Fibroblast of gingiva (primary cell): ENCODE measurements at places on chromosomes 13 and 19.

DNA sequence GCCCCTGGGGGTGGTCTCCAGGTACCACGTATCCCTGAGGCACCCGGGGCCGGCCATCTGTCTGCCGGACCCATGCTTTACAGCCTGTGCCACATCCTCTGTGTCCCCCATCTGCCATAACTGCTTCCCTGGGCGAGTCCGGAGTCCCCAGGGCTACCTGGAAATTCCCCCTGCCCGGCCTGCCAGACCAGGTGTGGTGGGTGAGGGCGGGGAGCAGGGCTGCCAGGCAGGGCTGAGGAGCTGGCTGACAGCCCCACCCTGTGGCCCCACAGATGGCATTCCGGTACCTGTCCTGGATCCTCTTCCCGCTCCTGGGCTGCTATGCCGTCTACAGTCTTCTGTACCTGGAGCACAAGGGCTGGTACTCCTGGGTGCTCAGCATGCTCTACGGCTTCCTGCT, 10.3 kb upstream of the RELB start:
- no peak for DNase-seq

DNA sequence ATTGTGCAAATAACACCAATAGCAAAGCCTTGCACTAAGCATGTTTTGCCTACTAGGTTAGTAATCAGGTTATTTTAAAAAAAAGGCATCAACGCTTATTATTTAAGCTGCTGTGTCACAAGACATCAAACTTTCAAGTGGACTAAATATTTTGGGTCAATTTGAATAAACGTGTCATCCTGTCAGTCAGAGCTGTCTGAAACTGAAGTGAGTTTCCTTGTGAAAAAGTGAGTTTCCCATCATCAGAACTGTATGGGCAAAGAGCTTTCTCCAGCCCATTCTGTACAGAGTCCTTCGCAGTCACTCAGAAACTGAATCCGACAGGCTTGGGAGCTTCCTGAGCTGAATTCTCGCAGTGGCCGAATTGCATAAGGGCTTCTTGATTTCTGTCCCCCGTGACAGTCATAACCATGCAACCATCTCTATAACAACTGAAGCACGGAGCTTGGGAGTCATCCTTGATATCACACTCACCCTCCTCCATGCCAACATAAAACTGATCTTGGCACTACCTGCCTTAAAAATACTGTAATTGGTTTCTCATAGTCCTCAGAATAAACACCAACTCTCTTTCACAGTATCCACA, 139.8 kb downstream of the MIPEP start:
- peak; percentile 10 for DNase-seq

- no peak for DNase-seq
Measured at GRCh38 chr13:52009946-52010345, 1.3 kb downstream of the ATP7B start.

DNA sequence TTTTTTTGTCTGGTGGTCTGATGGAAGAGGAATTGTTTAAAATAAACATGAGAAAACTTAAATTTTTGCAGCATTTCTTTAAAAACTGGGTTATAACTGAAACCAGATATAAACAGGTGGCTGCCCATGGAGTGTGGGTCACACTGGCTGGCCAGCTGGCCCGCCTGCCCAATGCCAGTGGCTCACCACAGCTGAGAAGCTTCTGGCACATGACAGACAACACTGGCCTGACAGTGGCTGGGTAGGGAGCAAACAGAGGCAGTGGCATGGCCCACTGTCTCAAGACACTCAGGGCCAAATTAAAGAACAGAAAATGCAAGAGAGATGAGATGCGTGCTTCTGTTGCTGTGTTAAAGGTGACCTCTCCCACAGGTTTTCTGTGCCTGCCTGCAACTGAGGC, 3.1 kb upstream of the SLC35E1 start:
- DNase-seq = no peak

DNA sequence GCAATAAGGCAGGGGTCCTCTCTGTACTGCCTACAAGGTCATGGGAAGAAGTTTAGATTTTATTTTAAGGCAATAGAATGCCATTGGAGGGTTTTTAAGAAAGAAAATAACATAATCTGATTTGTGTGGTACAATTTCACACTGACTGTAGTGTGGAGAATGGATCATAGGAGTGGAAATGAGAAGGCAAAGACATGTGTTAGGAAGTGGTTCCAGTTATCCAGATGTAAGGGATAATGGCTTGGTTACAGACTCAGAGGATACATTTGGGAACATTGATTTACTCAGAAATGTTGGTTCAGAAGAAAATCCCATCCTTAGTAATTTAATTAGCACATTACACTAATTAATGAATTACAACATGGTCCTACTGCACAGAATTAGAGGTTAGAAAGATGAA, 788.2 kb downstream of the SLITRK5 start:
- no peak for DNase-seq

DNA sequence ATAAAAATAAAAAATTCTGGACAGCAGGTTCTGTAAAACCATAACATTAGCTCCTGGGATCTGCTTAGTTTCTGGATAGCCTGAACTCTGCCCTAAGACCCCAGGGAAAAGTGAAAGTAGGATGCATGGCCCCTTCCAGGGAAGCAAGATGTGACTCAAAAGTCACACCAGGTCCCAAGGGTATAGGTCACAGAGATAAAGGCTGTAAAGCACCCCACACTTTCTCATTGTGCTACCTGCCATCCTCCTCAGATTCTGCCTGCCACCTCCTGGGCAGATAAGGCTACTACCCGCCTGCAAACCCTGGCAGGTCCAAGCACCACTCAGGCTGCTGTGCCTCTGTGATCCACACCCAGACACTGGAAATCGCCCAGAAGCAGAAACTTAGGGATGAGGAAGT, 20.6 kb downstream of the FFAR2 start:
- DNase-seq = peak; percentile 11

GRCh38 chr19:3114018-3114726, 20.0 kb downstream of the GNA11 start:
- no peak for DNase-seq

- DNase-seq = no peak
Measured at GRCh38 chr19:41187884-41188279, 5.1 kb upstream of the CYP2S1 start.

DNA sequence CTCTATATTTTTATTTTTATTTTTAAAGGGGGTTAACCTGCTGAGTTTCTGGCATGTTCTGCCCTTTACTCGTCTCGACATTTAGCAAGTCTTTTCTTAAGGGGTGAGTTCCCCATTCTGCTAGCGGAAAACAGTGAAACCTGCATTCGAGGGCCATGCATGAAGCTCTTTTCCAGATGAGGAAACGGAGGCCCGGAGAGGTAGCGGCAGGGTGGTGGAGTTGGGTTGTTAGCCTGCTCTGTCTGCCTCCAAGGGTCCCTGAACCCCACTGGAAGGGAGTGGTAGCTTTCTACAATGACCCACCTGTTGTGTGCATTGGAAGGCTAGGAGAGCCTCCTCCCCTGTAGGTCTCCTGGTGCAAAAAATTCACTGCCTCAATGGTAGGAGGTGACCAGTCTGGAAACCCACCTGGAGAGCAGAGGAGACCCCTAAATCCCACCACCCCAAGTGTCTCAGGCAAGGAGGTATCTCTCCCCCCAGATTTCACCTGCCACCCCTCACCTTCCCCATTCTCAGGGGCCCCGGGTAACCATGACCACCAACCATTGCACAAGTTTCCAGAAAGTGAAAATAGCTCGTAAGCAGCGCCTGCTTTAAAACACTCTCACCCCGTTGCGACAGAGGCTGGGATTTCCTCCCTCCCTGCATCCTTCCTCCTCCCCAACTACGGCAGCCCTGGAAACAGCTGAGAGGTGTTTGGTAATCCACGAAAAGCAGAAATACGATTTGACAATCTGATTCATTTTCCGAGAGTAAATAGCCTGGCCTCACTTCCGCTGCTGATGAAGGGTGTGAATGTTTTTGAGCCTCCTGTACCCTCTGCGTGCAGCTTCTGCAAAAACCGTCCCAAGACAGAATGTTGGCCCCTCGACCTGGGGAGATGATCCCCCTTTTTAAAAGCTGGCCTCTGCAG, 3.5 kb downstream of the KLF2 start:
- peak; percentile 94 for DNase-seq

GRCh38 chr13:21516805-21517204, 57.7 kb upstream of the ZDHHC20 start:
- DNase-seq = no peak

GRCh38 chr19:15280915-15281683, 48.9 kb upstream of the EPHX3 start:
- peak; percentile 82 for DNase-seq

DNA sequence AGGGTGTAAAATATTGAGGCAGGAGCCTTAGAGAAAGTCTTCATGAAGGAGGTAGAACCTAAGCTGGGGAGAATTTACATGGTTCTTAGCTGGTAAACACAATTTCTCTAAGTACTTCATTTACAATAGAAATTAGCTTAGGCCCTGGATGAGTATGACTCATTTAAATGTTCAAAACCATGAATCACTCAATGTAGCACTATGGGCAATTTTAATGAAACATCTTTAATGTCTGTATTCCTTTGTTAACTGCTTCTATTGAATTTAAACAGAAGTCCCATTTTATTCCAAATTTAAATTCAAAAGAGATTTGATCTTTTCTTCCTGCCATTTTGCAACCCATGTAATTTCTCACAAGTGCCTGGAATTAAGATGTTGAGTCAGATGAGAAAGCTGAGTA, 252.1 kb downstream of the RFC3 start:
- no peak for DNase-seq

DNA sequence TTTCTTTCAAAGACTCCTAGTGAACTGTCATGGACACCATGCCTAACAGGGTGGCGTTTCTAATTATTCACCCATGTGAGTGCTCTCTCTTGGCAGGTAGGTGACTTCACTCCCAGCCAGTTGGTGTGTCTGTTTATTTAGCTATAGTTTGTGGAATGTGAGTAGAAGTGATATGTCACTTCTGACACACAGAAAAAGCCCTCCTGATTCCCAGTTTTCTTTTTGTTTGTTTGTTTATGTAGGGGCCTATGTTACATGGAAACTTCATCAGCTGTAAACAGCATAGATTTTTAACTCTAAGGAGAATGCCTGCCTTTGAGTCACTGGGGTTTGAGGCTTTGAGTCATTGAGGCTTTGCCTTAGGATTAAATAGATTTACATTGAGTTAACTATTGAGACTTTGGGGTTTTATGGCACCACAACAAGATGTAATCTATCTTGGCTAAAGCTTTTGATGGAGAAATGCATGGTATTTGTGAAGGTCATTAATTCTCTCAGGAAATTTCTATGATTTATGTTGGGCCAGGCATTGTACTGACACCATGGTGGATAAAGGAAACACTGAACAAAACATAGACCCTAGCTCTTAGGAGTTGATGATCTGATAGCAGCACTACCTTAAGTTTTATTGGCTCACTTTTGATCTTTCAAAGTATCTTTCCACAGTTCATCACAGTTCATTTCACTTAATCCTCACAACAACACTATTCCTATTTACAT, 45.3 kb downstream of the UFM1 start:
- no peak for DNase-seq
